ENCODE measurements at places on chromosomes 2 and 18. TPM values are rescaled to one million over a fixed set of nuclear protein-coding genes. Genes with fewer than 3 reads are reported as not detected.

- no peak for DNase-seq
These were observed at the start of gene LRP2 for GRCh38 chr2:169362118-169362893. TSS of gene LRP2 (minus strand) at chr2:169362534. CDS start at chr2:169362399, 135 bp downstream.

CD28 gene
- not detected for polyA plus RNA-seq

DNA sequence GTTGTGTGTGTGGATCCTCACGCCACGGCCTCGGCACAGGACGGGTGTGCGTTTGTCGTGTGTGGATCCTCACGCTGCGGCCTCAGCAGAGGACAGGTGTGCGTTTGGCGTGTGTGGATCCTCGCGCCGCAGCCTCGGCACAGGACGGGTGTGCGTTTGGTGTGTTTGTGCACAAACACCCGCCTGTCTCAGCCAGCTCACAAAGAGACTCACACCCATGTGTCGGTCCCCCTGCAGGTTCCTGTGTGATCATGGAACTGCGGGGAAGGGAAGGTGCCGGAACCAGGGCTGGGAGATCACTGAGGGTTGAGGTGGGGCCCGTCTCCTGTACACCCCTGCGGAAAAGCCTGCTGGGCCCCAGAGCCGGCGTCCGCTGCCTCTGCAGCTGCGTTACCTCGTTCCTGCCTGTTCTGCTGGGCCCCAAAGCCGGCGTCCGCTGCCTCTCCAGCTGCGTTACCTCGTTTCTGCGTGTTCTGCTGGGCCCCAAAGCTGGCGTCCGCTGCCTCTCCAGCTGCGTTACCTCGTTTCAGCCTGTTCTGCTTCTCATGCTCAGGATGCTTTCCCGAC lies 53.6 kb downstream of the CTDP1 start:
- DNase-seq, result no peak

- no peak for DNase-seq
These were observed 153.4 kb downstream of the NDUFA10 start for GRCh38 chr2:239871481-239872435.

SGPP2 gene
- polyA plus RNA-seq, result not detected

DNA sequence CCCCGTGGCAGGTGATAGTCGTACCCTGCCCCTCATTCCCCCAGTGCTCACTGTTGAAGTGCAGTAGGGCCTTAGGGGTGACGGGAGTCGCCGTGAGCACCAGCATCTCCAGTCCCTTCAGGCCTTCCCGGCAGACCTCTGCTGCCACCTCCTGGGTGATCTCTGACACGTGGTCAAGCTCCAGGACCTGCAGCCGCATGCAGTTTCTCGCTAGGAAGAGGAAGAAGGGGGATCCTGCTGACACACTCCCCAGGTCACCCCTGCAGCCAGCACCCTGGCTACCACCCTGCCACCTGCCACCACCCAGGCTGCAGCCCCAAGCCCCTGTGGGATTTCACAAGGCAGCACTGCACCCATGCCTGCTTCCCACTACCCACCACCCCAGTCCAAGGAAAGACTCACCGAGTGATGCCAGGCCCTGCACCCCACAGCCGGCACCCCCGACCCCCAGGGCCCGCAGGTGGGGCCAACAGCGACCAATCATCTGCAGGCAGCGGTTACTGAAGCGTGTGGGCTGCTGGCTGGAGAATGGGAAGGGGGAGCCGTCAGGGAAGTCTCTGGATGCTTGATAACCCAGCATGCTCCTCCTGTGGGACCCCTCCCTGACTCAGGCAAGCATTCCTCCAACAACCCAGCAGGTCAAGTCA lies 23.8 kb downstream of the FBXO41 start:
- no peak for DNase-seq

GRCh38 chr2:98086491-98087446 lies at the start of gene VWA3B:
TSS of gene VWA3B (plus strand) at chr2:98087167. CDS start at chr2:98093093, 5,926 bp downstream.
- no peak for DNase-seq

DNA sequence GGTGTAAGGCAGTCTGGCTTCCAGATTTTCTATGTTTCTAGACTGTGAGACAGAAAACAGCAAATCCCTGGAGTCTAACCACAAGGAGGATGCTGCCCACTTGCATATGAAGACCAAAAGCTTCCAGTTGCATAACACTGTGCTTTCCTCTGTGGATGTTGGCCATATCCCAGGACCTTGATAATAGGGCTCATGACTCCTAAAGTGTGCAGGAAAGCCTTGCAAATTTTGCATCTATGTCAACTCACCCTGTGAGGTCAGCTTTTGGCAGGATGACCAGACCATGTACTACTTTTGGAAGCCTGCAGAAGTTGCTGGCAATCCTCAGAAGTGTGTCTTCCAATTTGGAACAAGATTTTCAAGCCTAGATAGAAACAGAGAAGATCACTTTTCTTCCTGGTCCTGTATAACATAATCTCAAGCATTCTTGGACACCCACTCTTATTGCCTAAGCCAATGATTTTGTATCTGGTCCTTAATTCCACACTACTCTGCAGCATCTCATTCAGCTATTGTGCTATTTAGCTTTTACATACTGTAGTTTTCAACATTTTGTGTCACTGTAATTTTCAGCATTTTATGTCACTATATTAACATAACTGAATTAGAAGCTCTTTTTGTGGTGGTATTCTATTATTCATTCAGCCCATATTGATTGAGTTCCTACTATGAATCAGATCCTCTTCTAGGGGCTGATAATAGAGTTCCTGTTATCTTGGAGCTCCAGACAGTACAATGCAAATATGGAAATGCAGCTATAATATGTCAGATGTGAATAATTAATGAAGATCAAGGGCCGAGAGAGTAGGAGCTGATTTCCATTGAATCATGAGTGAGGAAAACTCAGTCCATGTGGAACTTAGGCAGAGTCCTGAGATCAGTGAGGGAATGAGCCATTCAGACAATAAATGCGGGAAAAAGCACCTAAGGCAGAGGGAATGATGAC lies 85.3 kb upstream of the RAB27B start:
- DNase-seq, result peak; percentile 87

FASTKD2 gene
- polyA plus RNA-seq, result 28.7 TPM

GRCh38 chr2:142975239-142975638 lies 97.8 kb downstream of the KYNU start:
- DNase-seq, result no peak

DNA sequence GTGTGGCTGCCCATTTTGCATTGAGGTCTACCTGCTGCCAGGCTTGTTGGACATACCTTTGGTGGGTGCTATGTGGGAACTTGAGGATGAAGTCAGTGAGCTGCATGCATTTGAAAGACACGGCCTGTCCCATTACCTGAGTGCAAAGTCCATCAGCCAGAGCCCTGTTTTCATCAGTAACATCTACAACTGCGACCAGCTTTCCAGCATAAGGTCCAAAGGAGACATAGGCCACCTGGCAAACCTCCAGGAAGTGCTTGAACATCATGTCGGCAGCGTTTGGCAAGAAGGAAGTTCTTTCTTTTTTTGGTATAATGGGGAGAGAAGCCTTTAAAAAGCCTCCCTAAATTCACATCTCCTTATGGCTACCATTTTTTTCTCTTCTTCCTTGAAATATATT lies 143.1 kb downstream of the FAM161A start:
- no peak for DNase-seq

Data from BJ (cell line).